Bronchial epithelial cell (primary cell): ENCODE measurements at places on chromosomes 5 and 9. TPM values are rescaled to one million over a fixed set of nuclear protein-coding genes. Genes with fewer than 3 reads are reported as not detected.

IL33 gene
- total RNA-seq = 1.0 and 2.4 TPM in 2 replicates

NPR3 gene
- total RNA-seq = 1.2 and 17.1 TPM in 2 replicates

UBE2B gene
- total RNA-seq = 24.7 and 26.5 TPM in 2 replicates

AK1 gene
- total RNA-seq = 19.0 and 54.0 TPM in 2 replicates

ZBTB6 gene
- 14.3 and 15.3 TPM in 2 replicates for total RNA-seq

SNCB gene
- not detected in 2 replicates for total RNA-seq

ELOVL7 gene
- total RNA-seq = 22.1 and 45.6 TPM in 2 replicates

OR1J2 gene
- total RNA-seq = not detected in 2 replicates

HSD17B4 gene
- total RNA-seq = 115 and 129 TPM in 2 replicates

F2RL2 gene
- total RNA-seq = under 0.01 TPM in 1 of 2 replicates, not detected in the other

CTXN3 gene
- not detected in 2 replicates for total RNA-seq

PRELID1 gene
- 139 and 161 TPM in 2 replicates for total RNA-seq

CKMT2 gene
- total RNA-seq = not detected in 2 replicates

FOXD4 gene
- total RNA-seq = 0.26 TPM in 2 replicates

CXCL14 gene
- 0.26 and 1.3 TPM in 2 replicates for total RNA-seq

FCN2 gene
- not detected in 2 replicates for total RNA-seq

ADRB2 gene
- 18.7 and 21.9 TPM in 2 replicates for total RNA-seq

FKTN gene
- total RNA-seq = 17.0 and 17.9 TPM in 2 replicates

PCDHB4 gene
- total RNA-seq = 0.13 TPM in 1 of 2 replicates, not detected in the other

GABBR2 gene
- total RNA-seq = not detected in 2 replicates

CSF2 gene
- total RNA-seq = not detected in 2 replicates

PDGFRB gene
- 0.26 and 1.6 TPM in 2 replicates for total RNA-seq

IFNK gene
- total RNA-seq = not detected in 2 replicates

PCDHB15 gene
- under 0.01 and 0.51 TPM in 2 replicates for total RNA-seq

SCGB3A1 gene
- total RNA-seq = not detected in 2 replicates

BTNL8 gene
- total RNA-seq = not detected in 2 replicates

MXD3 gene
- 0.53 and 1.5 TPM in 2 replicates for total RNA-seq

PCDHGA12 gene
- total RNA-seq = 0.79 and 1.4 TPM in 2 replicates

DRD1 gene
- total RNA-seq = not detected in 2 replicates

CLTA gene
- total RNA-seq = 294 and 335 TPM in 2 replicates

INSYN2B gene
- 0.53 TPM in 1 of 2 replicates, not detected in the other for total RNA-seq

BHMT2 gene
- total RNA-seq = not detected in 2 replicates

DBH gene
- not detected in 2 replicates for total RNA-seq

PDCD1LG2 gene
- under 0.01 and 0.64 TPM in 2 replicates for total RNA-seq

TICAM2 gene
- total RNA-seq = 0.26 and 0.38 TPM in 2 replicates

SCGB3A2 gene
- not detected in 2 replicates for total RNA-seq

FIBCD1 gene
- 0.26 and 0.51 TPM in 2 replicates for total RNA-seq
